ENCODE measurements at places on chromosomes 12 and 14.

GRCh38 chr12:5043589-5044419, at the start of gene KCNA5:
KCNA5 (plus strand) TSS chr12:5043879; CDS start chr12:5044148, 269 bp downstream.
- peak; percentile 29 for DNase-seq

- no peak for DNase-seq
These were observed 1.7 kb downstream of the TNFRSF1A start for GRCh38 chr12:6340032-6340638.

- no peak for DNase-seq
These were observed 48.3 kb upstream of the PLEKHG6 start for GRCh38 chr12:6262211-6262610.

GRCh38 chr14:97443412-97443811, 646.2 kb downstream of the VRK1 start:
- no peak for DNase-seq
